ENCODE measurements at places on chromosomes 11 and 22.

DNA sequence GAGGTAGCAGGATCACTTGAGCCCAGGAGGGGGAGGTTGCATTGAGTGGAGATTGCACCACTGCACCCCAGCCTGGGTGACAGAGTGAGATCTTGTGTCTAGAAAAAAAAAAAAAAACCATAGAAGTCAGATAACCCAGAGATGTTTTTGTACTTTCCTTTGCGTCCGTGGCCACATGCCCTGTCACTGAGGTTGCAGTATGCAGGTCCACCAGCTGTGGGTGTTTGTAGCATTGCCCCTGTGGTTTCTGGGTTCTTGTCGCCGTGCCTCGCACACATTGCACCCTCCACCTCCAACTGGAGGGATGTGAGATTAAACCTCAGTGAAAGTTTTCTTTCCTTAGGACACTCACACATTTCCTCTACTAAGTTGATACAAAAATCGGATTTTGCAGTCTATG is 70.3 kb downstream of the TNRC6B start:
- DNase-seq = no peak

GRCh38 chr22:44557064-44557748 is 59.2 kb upstream of the RTL6 start:
- no peak for DNase-seq

GRCh38 chr22:41620589-41621098 is at the start of gene DESI1:
Gene DESI1 (minus strand): TSS chr22:41621043. CDS start chr22:41620839, 204 bp downstream.
- no peak for DNase-seq

DNA sequence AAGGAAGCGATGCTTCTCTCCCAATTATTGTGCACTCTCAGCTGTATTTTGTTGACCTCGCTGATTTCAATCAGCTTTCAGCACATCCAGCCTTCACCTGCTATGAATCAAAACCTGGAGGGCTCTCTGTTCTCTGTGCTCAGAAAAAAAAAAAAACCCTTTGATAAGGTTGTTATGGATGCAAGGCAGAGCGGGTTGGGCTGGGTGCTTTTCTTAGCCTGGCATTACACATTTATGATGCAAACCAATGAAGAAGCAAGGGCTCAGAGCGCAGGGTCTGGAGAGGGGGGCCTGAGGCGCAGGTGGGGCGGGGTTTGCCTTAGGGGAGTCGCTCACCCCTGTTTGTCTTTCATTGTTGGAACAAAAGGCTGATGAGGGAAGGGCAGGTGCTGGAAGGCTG is 86.0 kb upstream of the CADM1 start:
- DNase-seq = no peak

DNA sequence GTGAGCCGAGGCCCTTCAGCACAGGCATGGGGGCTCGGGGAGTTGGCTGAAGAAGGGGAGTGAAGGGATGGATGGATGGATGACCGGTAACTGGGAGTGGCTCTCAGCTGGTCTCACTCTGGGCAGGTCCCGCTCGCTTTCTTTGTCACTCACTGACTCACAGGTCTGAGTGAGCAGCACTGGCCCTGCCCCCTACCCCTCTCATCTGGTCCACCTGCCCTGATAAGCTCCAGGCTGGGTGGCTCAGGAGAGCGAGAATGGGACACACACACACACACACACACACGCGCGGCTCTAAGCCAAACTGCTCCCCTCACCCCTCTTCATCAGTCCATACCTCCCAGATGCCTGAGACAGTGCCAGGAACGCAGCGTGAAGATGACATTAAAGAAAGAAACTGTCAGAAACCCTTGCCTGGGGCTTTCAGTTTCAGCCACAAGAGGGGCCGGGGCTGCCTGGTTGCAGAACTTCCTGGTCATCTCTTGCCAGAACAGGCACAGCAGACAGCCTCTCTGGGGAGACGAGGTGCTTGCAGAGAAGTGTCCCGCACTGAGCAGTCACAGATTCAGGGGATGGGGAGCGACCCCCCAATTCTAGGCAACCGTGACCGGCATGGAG is 16.5 kb upstream of the SHISAL1 start:
- DNase-seq = no peak

GRCh38 chr11:13256216-13256615 is 21.4 kb upstream of the BMAL1 start:
- no peak for DNase-seq

DNA sequence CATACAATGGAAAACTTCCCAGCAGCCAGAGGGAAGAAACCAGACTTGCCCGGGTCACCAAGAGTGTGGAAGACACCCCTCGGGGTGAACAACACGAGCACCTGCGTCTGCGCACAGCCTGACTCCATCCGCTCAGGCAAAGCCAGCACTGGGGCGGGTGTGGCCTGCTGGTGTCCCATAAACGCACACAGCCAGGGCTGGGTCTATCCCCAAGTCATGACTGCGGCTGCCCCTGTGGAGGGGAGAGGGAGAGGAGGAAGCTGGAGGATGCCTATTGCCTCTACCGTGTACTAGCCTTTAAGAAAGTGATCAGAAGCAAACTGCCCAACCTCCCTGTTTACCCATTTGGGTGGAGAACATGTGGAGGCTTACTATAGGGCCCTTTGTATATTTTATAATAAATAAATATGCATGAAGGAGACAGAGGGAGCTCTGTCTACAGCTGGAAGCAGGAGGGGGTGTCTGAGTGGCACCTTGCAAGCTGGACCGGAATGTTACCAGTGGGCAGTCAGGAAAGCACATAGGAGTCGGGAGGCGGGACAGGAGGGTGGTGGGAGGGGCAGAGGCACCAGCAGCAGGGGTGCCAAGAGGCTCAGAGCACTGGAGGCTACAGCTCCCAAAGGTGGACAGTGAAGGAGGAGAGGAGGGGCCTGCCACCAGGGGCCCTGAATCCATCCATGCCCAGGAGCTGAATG is 79.6 kb downstream of the PHF21B start:
- no peak for DNase-seq

DNA sequence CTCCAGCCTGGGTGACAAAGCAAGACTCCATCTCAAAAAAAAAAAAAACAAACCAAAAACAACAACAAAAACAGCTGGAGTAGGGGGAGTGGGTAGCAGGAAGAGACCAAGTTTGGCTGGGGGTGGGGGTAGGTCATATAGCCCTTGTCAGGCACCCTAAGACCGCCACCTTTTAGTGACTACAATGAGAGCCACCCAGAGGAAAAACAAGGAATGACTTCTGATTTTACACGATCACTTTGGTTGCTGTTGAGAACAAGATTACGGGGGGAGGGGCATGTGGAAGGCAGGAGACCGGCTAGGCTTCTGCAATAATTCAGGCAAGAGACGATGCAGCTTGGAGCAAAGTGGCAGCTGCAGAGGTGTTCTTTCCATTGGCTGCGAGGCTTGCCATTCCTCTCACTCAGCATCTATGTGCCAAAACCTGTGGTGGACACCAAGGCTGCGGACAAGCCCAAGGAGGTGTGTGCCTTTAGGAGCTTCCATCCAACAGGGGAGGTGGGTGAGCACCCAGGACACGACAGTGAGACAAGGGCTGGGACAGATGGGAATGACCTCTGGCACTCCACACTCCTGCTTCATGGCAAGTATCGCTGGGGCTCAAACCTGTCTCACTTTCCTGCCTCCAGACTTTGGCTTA is 1.7 kb downstream of the RPS19BP1 start:
- no peak for DNase-seq

GRCh38 chr22:37270928-37271650 is 11.2 kb upstream of the CYTH4 start:
- peak; percentile 29 for DNase-seq

- no peak for DNase-seq
These were observed 79.5 kb upstream of the RTL6 start for GRCh38 chr22:44577391-44578109.

- no peak for DNase-seq
These were observed 421.8 kb upstream of the ANO5 start for GRCh38 chr11:21771097-21771496.

GRCh38 chr11:69360606-69361005 is 66.7 kb downstream of the MYEOV start:
- no peak for DNase-seq

- no peak for DNase-seq
These were observed 179.2 kb downstream of the SBF2 start for GRCh38 chr11:10114593-10115404.

DNA sequence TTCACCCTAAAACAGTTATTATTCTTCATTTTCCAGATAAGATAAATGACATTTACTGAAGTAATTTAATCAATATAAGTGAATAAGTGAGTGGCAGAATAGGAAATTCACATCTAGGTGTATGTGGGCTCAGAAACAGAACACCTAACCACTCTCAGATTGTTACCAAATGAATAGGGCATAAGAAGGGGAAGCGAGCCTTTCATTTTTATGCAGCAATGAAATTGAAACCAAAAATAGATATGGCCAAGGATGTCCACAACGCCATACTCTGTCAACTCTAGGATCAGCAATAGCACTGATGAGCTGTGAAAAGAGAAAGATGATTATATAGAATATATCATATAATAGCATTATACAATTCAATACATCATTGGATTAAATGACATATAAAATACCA is 398.1 kb upstream of the API5 start:
- no peak for DNase-seq

- DNase-seq = no peak
These were observed 437.7 kb downstream of the BUD13 start for GRCh38 chr11:116335078-116335477.

All from GF-D8 (cell line).